Aorta (tissue), 5 donors: ENCODE measurements at places on chromosomes 6 and 20. TPM values are rescaled to one million over a fixed set of nuclear protein-coding genes. Genes with fewer than 3 reads are reported as not detected.

GRCh38 chr6:24032896-24033688, 92.9 kb upstream of the NRSN1 start:
- DNase-seq = no peak

DNA sequence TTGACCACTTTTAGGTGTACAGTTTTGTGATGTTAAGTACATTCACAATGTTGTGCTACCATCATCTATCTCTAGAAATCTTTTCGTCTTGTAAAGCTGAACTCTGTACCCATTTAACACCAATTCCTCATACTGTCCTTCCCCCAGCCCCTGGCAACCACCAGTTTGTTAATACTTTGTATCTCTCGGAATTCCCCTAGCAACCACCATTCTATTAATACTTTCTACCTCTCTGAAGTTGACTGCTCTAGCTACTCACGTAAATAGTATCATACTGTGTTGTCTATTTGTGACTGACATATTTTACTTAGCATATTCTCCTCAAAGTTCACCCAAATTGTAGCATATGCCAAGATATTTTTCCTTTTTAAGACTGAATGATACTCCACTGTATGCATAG, 82.3 kb upstream of the CLDN20 start:
- no peak for DNase-seq

DNA sequence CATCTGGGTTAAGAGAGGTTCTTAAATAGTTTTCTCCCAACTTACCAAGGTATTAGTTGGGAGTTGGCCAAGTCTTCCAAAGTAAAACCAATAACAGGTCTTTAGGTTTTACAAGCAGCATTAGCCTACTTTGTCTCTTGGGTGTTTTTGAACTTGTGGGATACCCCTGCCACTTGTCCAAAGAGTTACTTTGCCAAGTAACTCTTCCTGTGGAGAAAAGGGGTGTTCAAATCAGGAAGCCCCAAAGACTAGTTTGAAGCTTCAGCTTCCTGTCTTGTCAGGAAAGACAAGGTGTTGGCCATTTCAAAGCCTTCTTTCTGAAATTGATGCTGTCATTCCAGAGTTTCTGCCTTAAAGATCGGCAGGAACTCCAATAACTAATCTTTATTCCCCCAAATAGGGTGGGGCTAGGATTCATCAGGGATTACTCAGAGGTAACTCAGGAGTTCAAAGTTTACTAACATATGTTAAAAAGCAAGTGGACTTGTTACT, 822 bp downstream of the RAB22A start:
- no peak for DNase-seq

DNA sequence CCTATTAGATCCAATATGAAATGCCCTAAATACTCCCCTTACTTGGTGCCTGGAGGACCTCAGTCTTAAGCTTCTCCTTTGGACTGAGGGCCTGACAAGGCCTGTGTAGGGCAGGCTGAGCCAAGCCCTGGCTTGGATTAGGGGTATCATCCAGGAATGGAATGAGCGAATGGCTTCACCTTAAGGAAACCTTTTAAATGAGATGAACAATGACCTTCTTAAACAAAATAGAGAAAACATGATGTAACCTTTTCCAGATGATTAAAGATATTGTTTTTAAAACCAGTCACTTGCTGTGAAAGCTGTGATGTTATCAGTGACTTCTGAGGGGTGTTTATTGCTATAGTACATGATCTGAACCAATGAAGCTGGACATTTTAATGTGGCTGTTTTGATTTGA, 55.5 kb downstream of the TRAF3IP2 start:
- DNase-seq = no peak

GRCh38 chr6:83153883-83154521, 39.1 kb downstream of the PGM3 start:
- DNase-seq = no peak

DNA sequence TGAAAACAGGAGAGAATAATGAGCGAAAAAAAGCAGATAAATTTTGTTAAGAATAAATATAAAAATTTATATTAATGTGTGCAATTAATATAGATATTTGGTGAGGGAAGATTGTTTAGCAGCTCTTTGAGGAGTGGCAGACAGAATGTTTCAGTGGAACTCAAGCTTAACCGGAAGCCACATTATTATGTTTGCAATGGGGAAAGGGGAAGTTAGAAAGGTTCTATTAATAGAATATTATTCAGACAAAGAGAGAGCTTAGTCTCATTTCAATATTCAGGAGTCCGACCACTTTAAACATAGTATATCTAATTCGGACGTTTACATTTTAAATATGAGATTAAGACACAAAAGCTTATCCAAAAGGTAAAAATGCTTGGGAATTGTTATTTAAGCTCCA, 81.6 kb upstream of the KHDRBS2 start:
- DNase-seq = no peak

DNA sequence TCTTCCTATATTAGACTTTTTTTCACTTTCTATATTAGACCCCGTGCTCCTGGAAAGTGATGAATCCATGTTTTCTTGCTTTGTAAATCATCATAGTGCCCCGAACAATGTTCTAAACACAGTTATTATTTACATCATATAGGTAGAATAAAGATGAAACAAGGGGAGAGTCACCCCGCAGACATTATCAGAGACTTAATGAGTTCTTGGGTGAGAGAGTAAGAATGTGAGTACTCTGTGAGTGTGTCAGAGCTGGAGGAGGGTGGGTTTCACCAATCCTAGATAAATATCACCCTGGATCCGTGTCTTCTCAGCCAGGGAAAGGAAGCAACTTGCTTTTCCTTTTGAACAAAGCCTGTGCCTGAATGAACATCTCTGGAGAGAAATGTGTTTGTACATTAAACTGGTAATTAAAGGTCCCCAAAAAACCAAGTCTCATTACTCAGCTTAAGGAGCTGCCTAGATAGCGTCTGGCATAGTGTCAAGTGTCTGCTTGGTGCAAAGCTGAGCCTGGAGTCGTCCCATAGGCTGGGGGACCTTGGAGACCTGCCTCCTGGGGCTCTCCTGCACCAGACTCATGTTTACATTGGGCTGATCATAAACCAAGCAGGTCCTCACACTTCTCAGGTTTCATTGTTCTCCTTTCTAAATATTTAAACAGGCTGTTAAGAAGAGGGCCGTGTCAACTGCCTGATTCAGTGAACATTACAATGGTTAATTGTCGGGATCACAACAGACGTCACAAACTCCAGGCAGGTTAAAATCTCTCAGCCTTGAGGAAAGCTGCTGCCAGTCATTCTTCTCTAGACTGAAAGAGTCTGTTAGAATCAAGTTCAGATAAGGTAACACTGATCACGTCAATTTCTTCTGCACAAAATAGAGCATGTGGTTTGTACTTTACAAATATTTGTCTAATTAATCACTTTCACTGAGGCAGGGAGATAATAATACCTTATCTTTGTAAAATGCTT, 179.7 kb upstream of the MYLIP start:
- no peak for DNase-seq

GRCh38 chr6:20542927-20543602, 8.8 kb downstream of the CDKAL1 start:
- no peak for DNase-seq

- DNase-seq = no peak
These were observed 215.9 kb downstream of the ATXN1 start for GRCh38 chr6:16545382-16545781.

DNA sequence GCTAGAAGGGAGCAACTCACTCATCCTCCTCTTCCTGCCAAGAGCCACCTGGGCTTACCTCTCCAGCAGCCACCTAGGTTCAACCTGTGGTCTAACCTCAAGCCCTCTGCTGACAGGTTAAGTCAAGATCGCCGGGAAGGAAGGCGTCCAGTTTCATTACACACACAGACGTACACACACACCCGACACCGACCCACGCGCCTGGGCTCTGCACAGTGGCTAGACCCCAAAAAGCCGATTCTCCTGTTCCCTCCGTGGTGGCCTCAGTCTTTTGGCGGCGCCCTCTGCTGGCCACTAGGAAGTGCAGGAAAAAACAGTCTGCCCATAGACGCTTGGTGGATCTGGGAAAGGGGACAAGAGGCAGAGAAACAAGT, 52.8 kb downstream of the MRPL14 start:
- peak; percentile 90 for DNase-seq

- no peak for DNase-seq
These were observed 218.2 kb upstream of the LRFN2 start for GRCh38 chr6:40805336-40805735.

GRCh38 chr6:16585805-16586204, 175.5 kb downstream of the ATXN1 start:
- no peak for DNase-seq

DNA sequence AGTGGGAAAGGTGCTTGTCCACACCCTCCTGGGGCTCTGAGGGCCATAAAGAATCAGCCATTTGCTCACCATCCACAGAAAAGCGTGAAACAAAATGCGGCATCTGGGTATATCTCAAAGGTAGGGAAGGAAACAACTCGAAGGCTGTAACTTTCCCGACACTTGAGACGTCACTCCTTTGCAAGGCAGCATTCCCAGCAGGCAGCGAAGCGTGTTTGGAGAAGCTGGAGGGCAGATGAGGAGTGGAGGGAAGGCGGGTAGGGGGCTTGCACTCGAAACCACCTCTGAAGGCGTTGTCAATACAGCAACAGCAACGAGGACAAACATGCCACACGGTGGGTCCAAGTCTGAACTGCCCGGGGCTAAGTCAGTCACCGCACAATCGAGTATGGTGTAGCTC, 98.4 kb downstream of the FOXC1 start:
- no peak for DNase-seq

GRCh38 chr6:151254451-151255081, 14.8 kb downstream of the AKAP12 start:
- no peak for DNase-seq

DNA sequence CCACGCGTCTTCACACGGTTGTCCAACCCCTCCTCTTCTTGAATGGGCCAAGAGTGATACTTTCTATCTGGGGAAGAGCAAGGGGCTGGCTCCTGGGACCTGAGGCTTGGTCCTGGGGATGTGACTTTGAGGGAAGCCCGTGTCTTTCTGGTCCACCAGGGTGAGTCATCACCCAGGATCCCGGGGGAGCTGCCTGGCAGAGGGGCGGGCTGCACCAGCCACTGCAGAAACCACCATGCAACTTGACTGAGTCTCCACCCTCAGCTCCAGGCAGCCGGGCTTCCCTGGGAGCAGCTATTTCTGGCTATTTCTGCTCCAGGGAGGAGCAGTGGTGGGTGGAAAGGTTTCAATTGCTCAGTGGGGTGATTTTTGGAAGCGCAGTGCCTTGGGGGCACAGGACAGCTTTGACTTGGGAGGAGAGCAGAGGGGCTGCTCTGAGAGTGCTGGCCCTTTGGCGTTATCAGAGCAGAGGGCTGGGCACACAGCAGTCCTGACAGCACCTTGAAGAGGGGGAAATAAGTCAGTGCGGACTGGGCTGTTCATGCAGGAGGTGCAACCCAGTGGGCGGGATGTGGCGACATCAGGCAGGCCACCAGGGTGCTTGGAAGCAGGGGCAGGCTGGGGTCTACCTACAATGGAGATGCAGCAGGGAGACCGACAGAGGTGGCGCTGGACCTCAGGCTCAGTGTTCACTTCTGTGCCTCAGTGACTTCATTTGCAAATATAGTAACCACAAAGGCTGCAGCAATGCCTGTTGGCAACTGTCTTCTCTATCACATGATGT, 45.1 kb upstream of the FAM83D start:
- DNase-seq = no peak

DNA sequence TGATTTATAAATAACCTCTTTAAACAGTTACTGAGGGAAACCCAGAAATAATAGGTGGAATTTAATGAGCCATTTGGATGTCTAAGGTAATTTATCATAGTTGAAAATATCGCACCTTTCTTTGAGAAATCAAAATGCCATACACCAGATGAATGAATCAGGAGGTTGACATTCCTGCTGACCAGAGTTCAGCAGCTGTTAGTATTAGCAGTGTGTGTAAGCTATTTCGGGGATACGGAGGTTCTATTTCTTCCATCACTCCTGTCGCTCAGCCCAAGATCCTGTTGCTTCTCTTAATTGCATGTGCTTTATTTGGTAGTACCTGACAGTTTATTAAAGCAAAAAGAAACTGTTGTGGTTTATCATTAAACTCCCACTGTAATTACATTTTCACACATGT, 67.1 kb downstream of the HDGFL1 start:
- DNase-seq = no peak

GRCh38 chr6:26534681-26535465, 3.3 kb upstream of the HMGN4 start:
- DNase-seq = no peak

DNA sequence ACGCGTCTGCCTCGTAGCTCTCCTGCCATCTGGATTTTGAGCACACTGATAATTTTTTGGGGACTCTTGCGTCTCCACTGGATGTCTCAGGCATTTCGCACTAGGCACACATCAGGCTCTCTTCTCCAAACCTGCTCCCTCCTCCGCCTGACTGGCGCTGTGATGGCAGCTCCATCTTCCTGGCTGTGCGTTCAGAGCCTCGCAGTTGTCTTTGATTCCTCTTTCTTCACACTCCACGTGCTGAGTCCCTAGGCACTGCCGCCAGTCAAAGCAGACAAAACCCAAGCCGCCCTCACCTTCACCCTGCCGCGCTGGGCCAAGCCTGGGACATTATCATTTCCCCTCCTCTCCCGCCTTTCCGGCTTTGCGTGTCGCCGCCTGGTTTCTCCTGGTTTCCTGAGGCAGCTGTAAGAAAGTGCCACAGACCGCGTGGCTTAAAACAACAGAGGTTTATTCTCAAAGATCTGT, 778 bp downstream of the PSMG4 start:
- peak; percentile 77 for DNase-seq

GRCh38 chr20:4036351-4036750, 21.0 kb upstream of the RNF24 start:
- DNase-seq = no peak

GRCh38 chr20:54525916-54526590, 50.7 kb downstream of the DOK5 start:
- no peak for DNase-seq

GRCh38 chr6:835476-836160, 142.7 kb upstream of the EXOC2 start:
- no peak for DNase-seq

- no peak for DNase-seq
These were observed 74.2 kb upstream of the PHIP start for GRCh38 chr6:79152269-79152737.

DNA sequence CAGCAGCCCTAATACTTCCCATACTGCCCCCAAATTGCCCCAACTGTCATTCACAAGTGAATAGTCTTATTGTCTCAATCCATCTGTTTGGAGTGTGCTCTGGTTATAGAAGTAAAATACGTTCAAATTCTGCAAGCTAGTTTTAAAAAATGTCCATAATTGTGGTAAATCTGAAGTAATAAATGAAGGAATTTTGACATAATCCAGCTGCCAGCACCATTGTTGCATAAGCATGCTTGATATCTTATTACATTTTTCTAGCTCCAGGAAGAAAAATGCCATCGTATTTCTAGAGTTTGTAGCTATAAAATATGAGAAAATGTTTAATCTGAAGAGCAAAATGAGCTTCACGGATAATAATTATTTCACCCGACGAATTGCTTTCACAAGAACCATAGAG, 664.7 kb downstream of the RFPL4B start:
- DNase-seq = no peak

GRCh38 chr6:45619994-45620471, 242.3 kb upstream of the SUPT3H start:
- DNase-seq = no peak

The C6orf52 gene
- not detected for polyA plus RNA-seq

The CFAP61 gene
- polyA plus RNA-seq = 0.18 TPM

The SYCP2L gene
- 0.95 TPM for polyA plus RNA-seq

The MRAP2 gene
- polyA plus RNA-seq = 90.8 TPM

The KIAA1755 gene
- polyA plus RNA-seq = 2.0 TPM

The THBS2 gene
- polyA plus RNA-seq = 68.6 TPM

The TRIM15 gene
- polyA plus RNA-seq = 1.6 TPM

The DTD1 gene
- polyA plus RNA-seq = 19.7 TPM

The KCNK15 gene
- 2.3 TPM for polyA plus RNA-seq

The TMC2 gene
- polyA plus RNA-seq = not detected

The HDDC2 gene
- 157 TPM for polyA plus RNA-seq

The CST5 gene
- polyA plus RNA-seq = not detected

The DLK2 gene
- not detected for polyA plus RNA-seq

The TMEM217 gene
- 0.54 TPM for polyA plus RNA-seq

The LRRC1 gene
- 6.3 TPM for polyA plus RNA-seq

The SPTLC3 gene
- polyA plus RNA-seq = 1.4 TPM
